ENCODE measurements at places on chromosomes 4 and X. TPM values are rescaled to one million over a fixed set of nuclear protein-coding genes. Genes with fewer than 3 reads are reported as not detected.
A peak's percentile ranks its signal among the peaks of the same experiment; 100 is the strongest.

DNA sequence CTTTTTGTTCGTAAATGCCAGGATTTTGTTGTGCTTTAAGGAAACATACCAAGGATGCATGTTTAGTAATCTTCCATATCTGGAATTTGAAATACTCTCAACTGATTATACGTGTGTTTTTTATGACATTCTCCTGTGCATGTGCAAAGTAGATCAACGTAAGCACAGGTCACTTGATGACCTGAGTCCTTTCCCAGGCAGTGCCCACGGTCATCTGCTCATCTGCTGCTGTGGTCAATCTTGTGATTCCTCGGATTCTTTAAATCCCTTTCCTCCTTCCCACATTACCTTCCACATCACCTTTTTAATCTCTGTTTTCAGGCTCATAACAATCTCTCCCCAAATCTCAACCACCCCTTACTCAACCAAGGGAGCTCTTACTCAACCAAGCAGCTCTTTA lies 104.1 kb downstream of the RASL11B start:
- no peak overlapping the region for H3K4me3 ChIP-seq
- H3K36me3 ChIP-seq, result no peaks in the 10 kb centered on the region
- no peaks in the 10 kb centered on the region for H3K4me1 ChIP-seq
- no peaks in the 10 kb centered on the region for H3K27me3 ChIP-seq
- no peak for DNase-seq

DNA sequence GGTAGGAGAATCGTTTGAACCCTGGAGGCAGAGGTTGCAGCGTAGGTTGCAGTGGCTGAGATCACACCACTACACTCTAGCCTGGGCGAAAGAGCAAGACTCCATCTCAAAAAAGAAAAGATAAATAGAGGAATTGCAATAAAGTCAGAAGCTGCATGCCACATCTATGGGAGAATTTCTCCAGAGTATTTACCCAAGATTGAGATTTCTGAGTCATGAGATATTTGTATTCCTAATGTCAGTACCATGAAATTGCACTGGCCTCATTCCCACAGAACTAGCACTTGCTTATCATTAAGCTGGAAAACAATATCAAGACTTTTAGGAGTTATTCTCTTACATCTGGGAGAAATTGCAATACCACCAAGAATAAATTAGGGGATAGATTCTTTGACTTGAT lies 37.4 kb downstream of the ASIC5 start:
- H3K36me3 ChIP-seq, result no peaks in the 10 kb centered on the region
- no peak overlapping the region for H3K4me3 ChIP-seq
- H3K4me1 ChIP-seq, result no peaks in the 10 kb centered on the region
- DNase-seq, result no peak
- H3K27ac ChIP-seq, result no peak overlapping the region
- no peaks in the 10 kb centered on the region for H3K27me3 ChIP-seq

GRCh38 chrX:41333744-41334362 lies at the start of gene DDX3X:
TSS of gene DDX3X (plus strand) at chrX:41334162. CDS start at chrX:41334253, 91 bp downstream.
- DNase-seq, result peak; percentile 73
- H3K36me3 ChIP-seq, result peaks cover 15% of the 10 kb centered on the region
- peak within 1 kb of the TSS; percentile 100 for H3K27ac ChIP-seq
- peak within 1 kb of the TSS; percentile 98 for H3K4me3 ChIP-seq
- peaks cover 40% of the 10 kb centered on the region for H3K4me1 ChIP-seq

The WAS gene
- 101 TPM for total RNA-seq

GRCh38 chr4:153232768-153233167 lies 28.5 kb downstream of the TRIM2 start:
- H3K27me3 ChIP-seq, result no peaks in the 10 kb centered on the region
- no peaks in the 10 kb centered on the region for H3K4me1 ChIP-seq
- H3K36me3 ChIP-seq, result no peaks in the 10 kb centered on the region
- no peak overlapping the region for H3K27ac ChIP-seq
- no peak for DNase-seq

GRCh38 chrX:47831788-47832187 lies 4.9 kb upstream of the ZNF81 start:
- no peaks in the 10 kb centered on the region for H3K36me3 ChIP-seq
- no peak overlapping the region for H3K27ac ChIP-seq
- H3K4me3 ChIP-seq, result no peak overlapping the region
- H3K27me3 ChIP-seq, result no peaks in the 10 kb centered on the region
- peak; percentile 33 for DNase-seq

DNA sequence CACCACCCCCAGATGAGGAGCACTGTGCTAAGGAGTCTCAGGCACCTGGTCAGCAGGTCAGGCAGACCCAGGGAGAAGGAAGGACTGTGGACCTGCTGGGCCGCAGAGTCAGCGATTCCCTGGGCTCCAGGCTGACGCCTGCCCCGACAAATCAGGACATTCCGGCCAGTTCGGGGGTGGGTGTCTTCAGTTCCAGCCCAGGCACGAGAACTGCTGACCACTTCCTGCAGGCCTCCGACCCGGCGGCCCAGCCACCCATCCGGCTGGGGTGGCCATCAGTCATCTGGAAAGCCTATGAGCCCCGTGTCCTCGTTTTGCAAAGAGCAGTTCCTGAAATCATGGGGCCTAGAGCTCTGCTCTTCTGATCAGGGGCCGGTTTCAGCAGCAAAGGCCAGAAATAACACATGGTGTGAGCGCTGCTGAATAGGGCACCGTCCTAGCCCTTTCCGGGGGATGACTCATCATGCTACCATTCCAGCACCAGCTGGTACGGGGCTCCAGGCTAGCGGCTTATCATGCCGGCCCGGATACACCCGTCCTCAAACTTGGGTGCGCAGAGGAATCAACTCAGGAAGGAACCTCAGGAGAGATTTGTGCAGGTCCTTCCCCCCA lies 7.8 kb upstream of the SH3TC1 start:
- H3K4me1 ChIP-seq, result no peaks in the 10 kb centered on the region
- no peak for DNase-seq
- H3K27me3 ChIP-seq, result no peaks in the 10 kb centered on the region
- H3K27ac ChIP-seq, result no peak overlapping the region

The EGF gene
- total RNA-seq, result 2.1 TPM

DNA sequence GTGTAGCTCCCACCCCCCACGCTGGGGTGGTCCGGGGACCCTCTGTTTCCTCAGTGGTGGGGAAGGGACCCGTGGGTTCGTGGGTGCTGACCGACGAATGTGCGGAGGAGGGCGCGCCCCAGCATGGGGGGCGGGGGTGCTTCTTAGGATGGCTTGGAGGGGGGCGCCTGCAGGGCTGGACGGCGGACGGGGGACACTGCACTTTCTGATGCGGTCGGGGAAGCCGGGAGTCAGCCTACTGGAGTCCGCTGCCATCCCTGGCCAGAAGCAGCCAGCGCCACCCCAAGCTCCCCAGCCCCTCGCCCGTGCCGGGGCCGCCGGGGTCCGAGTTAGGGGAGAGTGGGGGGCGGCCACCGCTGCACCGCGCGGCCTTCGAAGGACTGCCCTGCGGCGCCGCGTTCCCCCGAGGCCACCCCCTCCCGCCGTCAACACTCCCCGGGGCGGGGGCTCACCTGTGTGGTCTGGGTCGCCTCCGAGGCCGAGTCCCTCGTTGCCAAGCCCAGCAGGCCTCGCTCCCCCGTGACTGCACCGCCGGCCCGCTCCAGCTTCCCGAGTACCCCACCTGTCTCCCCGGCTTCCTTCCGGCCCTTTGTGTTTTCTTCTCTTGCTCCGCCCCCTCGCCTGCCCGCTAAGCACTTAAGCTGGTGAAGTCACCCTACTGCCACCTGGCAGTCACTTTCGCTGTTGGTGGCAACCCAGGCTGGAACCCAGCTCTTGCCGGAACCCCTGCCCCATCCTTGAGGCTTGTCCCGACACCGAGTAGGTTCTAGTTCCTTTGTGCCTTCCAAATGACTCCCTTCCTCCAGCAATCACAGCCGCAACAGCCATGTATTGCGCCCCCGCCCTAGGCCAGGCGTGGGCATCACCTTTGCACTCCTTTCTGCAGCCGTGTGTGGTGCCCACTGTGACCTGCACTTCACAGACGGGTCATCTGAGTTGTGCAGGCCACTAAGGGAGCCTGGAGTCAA lies at the start of gene OCIAD2:
Gene OCIAD2 (minus strand): TSS at position 569 of the 968 bp plus-strand sequence. CDS start 2,225 bp downstream, outside the sequence.
- peak within 1 kb of the TSS; percentile 82 for H3K4me3 ChIP-seq
- peak within 1 kb of the TSS; percentile 71 for H3K27ac ChIP-seq
- H3K27me3 ChIP-seq, result no peaks in the 10 kb centered on the region

GRCh38 chr4:185304944-185305690 lies 90.6 kb downstream of the LRP2BP start:
- peak; percentile 32 for DNase-seq
- no peaks in the 10 kb centered on the region for H3K27me3 ChIP-seq
- H3K27ac ChIP-seq, result no peak overlapping the region
- no peaks in the 10 kb centered on the region for H3K4me1 ChIP-seq

The MAGEE2 gene
- total RNA-seq, result not detected

DNA sequence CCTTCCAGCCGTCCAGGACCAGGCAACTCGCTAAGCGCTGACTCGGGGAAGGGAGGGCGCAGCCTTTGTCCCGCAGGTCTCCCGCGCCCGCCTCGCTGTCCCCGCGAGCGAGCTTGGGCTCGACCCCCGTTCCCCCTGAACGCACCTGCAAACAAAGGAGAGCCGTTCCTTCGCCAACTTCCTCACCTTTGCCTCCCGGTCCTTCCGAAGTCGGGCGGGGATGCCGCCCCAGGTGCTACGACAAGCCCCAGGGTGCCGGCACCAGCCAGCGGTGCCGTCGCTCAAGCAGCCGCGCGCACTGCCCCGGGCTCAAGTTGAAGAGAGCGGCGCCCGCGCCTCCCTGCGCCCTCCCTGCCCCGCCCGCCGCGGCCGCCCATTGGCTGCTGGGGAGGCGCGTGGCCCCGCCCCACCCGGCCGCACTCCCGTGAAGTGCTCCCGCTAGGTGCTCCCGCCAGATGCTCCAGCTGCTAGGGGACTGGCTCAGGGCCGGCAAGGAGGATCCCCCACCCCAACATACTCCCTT lies 107.1 kb downstream of the NSUN7 start:
- no peaks in the 10 kb centered on the region for H3K36me3 ChIP-seq
- H3K27me3 ChIP-seq, result peaks cover 14% of the 10 kb centered on the region
- H3K27ac ChIP-seq, result no peak overlapping the region
- H3K4me1 ChIP-seq, result peaks cover 10% of the 10 kb centered on the region
- no peak overlapping the region for H3K4me3 ChIP-seq

DNA sequence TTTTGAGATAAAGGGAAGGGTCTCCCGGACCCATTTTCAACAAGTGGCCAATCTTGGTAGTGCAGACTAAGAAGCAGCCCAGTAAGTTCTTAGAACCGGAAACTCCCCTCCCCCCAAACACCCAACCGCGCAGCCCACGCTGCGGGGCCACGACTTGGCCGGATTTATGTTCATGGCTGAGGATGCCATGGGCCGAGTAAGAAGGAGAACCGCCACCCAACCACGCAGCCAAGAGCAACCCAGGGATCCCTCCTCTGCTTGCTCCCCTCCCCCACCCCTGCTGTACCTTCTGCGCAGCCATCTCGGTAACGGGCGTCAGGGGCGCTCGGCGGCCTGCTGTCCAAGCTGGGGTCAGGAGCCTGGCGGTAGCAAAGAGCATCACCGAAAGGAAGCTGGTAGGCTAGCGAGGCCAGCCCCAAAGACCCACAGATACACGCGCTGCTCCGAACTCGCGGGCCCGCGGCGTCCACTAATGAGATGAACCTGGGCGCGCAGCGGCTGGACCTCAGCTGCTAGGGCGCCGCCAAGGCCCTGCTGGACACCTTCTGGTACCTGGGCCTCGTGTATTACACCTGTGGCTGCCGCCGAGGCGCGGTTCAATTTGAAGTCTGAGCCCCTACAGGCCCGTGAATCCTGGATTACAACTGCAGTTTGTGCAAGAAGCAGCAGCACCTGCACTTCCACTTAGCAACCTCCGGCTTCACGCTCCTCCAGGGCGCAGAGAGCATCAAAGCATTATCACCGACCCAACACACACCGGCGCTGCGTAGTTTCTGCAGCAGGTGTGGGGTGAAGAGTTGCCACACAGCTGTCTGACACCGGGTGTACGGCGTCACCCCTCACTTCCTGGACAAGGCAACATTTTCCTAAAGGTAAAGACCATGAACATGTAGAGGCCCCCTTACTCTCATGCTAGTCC lies 63.4 kb downstream of the NUDT10 start:
- no peaks in the 10 kb centered on the region for H3K27me3 ChIP-seq
- peak overlapping the region; percentile 81 for H3K4me3 ChIP-seq
- DNase-seq, result peak; percentile 24
- no peaks in the 10 kb centered on the region for H3K36me3 ChIP-seq
- H3K4me1 ChIP-seq, result peaks cover 8% of the 10 kb centered on the region

The OPRPN gene
- total RNA-seq, result not detected

DNA sequence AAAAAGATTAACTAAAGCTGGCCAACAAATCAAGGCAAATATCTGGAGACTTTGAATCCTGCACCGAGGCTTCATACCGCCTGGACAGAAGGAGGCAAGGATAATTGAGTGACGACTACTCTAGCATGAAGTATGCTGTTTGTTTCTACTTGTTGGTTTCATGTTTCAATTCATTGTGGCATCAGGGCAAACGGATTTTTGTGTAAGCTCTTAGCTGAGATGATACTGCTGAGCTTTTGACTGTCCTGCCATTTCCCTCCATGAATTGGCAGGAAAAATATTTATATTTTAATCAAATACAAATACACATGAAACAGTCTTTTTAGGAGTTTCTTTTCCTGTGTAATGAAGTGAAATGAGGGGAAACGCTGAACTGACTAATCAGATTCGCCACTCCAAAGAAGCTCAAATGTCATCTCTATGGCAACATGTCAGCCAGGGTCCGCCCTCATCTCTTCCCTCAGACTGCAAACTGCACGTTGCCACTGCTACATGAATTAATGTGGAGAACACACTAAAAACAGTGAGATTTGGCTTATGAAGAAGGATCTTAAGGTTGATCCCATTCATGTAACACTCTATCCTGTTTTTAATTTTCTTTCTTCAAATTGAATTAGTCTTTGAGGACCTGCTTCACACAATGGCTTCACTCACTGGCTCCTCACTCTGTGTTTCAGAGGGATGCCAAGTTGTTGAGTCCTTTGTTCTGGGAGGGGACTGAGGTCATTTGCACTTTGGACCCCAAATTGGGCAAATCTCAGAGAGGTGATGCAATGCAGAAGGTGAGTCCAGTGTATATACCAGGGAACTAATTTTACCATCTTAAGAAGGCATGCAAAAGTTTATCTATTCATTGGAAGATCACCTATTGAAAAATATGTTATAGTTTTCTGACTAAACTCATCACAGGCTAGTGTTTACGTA lies 149.6 kb upstream of the MID1 start:
- DNase-seq, result no peak
- H3K4me1 ChIP-seq, result no peaks in the 10 kb centered on the region
- no peak overlapping the region for H3K27ac ChIP-seq
- no peak overlapping the region for H3K4me3 ChIP-seq
- no peaks in the 10 kb centered on the region for H3K27me3 ChIP-seq
- no peaks in the 10 kb centered on the region for H3K36me3 ChIP-seq

- H3K27me3 ChIP-seq, result no peaks in the 10 kb centered on the region
- no peaks in the 10 kb centered on the region for H3K4me1 ChIP-seq
- H3K36me3 ChIP-seq, result peaks cover 3% of the 10 kb centered on the region
- H3K27ac ChIP-seq, result no peak overlapping the region
- DNase-seq, result no peak
These were observed 46.2 kb downstream of the TMEM164 start for GRCh38 chrX:110049096-110049495.

The SASH3 gene
- 117 TPM for total RNA-seq

The DACH2 gene
- not detected for total RNA-seq

GRCh38 chrX:119481323-119481801 lies 13.1 kb downstream of the SLC25A5 start:
- DNase-seq, result no peak
- no peaks in the 10 kb centered on the region for H3K36me3 ChIP-seq
- H3K4me3 ChIP-seq, result no peak overlapping the region
- H3K27ac ChIP-seq, result no peak overlapping the region
- H3K4me1 ChIP-seq, result peaks cover 6% of the 10 kb centered on the region
- H3K27me3 ChIP-seq, result no peaks in the 10 kb centered on the region

- no peak overlapping the region for H3K27ac ChIP-seq
- no peaks in the 10 kb centered on the region for H3K4me1 ChIP-seq
- H3K4me3 ChIP-seq, result no peak overlapping the region
- DNase-seq, result no peak
- H3K36me3 ChIP-seq, result no peaks in the 10 kb centered on the region
These were observed 398.0 kb downstream of the MAGEB5 start for GRCh38 chrX:26613956-26614355.

The CXCL1 gene
- total RNA-seq, result not detected

Measured in CD4-positive, CD25-positive, alpha-beta regulatory T cell (primary cell).